ENCODE measurements at places on chromosomes 5 and 9.

- no peak overlapping the region for H3K27ac ChIP-seq
- no peak for DNase-seq
- H3K36me3 ChIP-seq = no peaks in the 10 kb centered on the region
- H3K4me3 ChIP-seq = no peak overlapping the region
- no peaks in the 10 kb centered on the region for H3K27me3 ChIP-seq
Measured at GRCh38 chr5:68720884-68721610, 372.8 kb upstream of the SLC30A5 start.

GRCh38 chr9:972501-973294 lies 3.8 kb upstream of the DMRT3 start:
- no peaks in the 10 kb centered on the region for H3K4me1 ChIP-seq
- no peak for DNase-seq

- H3K27ac ChIP-seq = no peak overlapping the region
- no peak for DNase-seq
- no peaks in the 10 kb centered on the region for H3K27me3 ChIP-seq
- H3K4me3 ChIP-seq = no peak overlapping the region
- no peaks in the 10 kb centered on the region for H3K36me3 ChIP-seq
- H3K4me1 ChIP-seq = no peaks in the 10 kb centered on the region
Measured at GRCh38 chr9:68832861-68833518, 128.0 kb downstream of the PIP5K1B start.

GRCh38 chr5:127995556-127995955 lies 88.0 kb upstream of the SLC12A2 start:
- no peak overlapping the region for H3K27ac ChIP-seq
- no peak for DNase-seq
- no peaks in the 10 kb centered on the region for H3K27me3 ChIP-seq

DNA sequence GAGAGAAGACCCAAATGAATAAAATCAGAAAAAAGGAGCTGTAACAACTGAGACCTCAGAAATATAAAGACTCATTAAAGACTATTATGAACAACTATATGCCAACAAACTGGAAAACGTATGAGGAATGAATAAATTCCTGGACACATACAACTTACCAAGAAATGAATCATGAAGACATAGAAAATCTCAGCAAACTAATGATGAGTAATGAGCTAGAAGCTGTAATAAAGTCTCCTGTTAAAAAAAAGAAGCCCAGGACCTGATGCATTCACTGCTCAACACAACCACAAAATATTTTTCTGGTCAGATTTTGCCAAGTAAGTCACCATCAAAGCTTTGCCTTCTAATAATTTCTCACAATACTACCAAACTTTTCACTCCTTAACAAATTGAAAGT lies 666.7 kb downstream of the LRRC70 start:
- H3K4me1 ChIP-seq = no peaks in the 10 kb centered on the region
- H3K27me3 ChIP-seq = no peaks in the 10 kb centered on the region

GRCh38 chr9:134378901-134379338 lies 52.7 kb downstream of the RXRA start:
- no peaks in the 10 kb centered on the region for H3K36me3 ChIP-seq
- no peaks in the 10 kb centered on the region for H3K27me3 ChIP-seq
- peak overlapping the region; percentile 77 for H3K27ac ChIP-seq
- H3K4me3 ChIP-seq = no peak overlapping the region
